ENCODE measurements at places on chromosomes 6 and 20.

- no peak for DNase-seq
These were observed 68.9 kb upstream of the KCNQ5 start for GRCh38 chr6:72552938-72553337.

DNA sequence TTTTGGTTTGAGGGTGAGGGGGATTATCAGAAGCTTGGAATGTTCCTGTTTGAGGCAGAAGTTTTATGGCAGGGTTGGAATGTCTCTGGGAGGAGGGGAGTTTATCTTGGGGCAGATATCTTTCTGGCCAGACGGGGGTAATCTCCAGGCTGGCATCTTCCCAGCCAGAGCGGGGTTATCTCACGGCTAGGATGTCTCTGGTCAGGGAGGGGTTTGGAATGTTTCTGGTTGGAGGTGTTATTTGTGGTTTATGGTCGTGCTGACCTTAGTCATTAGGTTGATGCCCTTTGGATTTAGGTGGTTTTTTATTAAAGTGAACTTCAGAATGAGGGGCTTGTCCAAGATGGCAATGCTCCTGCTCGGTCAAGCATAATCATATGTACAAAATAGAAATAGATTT lies 14.8 kb downstream of the PGK2 start:
- DNase-seq: no peak

GRCh38 chr20:16661756-16662155 lies 68.1 kb upstream of the SNRPB2 start:
- no peak for DNase-seq

- DNase-seq: no peak
These were observed 262.5 kb downstream of the BTBD3 start for GRCh38 chr20:12180107-12180661.

- DNase-seq: no peak
These were observed 167.5 kb downstream of the ZFAND3 start for GRCh38 chr6:37987018-37987417.

- no peak for DNase-seq
These were observed 71.7 kb upstream of the MAP3K4 start for GRCh38 chr6:160919723-160920440.

DNA sequence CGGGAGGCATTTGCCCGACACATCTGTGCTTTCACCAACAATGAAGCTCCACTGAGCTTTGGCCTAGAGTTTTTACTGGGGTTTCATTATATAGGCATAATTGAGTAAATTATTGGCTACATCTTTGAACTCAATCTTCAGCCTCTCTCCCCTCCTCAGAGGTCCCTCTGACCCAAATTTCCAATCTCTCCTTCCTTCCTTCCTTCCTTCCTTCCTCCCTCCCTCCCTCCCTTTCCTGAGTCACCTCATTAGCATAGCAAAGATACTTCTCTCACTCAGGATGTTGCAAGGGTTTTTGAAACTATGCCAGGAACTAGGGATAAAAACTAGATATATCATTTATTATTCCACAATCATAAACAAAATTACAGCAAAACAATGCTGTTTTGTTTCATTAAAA lies 238.2 kb upstream of the PRND start:
- no peak for DNase-seq

DNA sequence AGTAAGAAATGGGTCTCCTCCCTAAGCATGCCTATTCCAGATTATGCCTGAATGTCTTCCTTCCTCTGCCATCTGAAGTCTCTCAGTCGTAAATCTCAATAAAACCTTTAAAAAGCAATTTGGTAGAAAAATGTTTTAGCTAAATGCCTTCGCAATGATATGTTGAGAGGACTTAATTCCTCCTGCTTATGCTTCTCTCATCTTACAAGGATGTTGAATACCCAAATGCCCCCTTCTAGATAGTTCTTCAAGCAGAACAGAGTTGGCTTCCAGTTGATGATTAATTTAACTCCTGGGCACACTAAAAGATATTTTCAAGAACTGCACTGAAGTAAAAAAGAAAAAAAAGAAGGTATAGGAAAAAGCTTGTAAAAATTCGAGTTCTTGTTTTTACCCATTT lies 275.0 kb upstream of the SPTLC3 start:
- DNase-seq: no peak

All from T follicular helper cell (primary cell).